Mucosa of descending colon (tissue), 3 donors: ENCODE measurements at places on chromosomes 4 and X. TPM values are rescaled to one million over a fixed set of nuclear protein-coding genes. Genes with fewer than 3 reads are reported as not detected.

PRDM8 gene
- total RNA-seq: 2.9 TPM

- no peak for DNase-seq
These were observed 106.4 kb upstream of the GRIA3 start for GRCh38 chrX:123077631-123078030.

- no peak for DNase-seq
These were observed 175.5 kb upstream of the CASK start for GRCh38 chrX:42098900-42099299.

SMIM31 gene
- total RNA-seq: 32.5 TPM

TTC29 gene
- not detected for total RNA-seq

GRCh38 chr4:30122711-30123110 is 597.5 kb upstream of the PCDH7 start:
- DNase-seq: no peak

DNA sequence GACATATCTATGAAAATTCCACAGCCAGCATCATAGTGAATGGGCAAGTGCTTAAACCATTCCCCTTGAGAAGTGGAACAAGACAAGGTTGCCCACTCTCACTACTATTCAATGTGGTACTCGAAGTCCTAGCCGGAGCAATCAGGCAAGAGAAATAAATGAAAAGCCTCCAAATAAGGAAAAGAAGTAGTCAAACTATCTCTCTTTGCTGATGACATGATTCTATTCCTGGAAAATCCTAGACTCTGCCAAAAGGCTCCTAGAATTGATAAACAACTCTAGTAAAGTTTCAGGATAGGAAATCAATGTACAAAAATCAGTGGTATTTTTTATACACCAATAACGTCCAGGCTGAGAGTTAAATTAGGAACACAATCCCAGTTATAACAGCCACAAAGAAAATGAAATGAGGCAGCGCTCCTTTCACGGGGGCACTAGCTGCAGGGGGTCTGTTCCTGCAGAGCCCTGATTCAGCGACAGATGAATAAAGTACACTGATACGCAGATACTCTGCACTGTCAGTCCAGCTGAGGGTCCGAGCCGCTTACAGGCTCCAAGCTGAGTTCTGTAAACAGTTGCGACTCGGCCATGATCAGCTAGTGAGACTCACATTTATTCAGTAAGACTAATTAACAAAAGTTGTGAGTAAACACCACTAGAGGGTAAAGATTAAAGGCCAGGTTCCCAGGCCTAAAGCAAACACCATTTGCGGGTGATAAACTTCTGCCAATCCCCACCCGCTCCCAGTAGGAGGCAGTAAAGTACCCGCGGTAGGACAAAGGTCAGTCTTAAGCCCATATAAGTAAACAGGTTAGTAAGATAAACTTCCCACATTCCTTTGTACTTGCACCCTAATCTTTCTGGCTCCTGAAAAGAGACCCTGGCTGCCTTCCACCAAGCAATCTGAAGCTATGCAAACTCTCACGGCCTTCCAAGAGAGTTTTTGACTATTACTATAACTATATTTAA is 290.6 kb upstream of the GRID2 start:
- peak; percentile 87 for DNase-seq

DNA sequence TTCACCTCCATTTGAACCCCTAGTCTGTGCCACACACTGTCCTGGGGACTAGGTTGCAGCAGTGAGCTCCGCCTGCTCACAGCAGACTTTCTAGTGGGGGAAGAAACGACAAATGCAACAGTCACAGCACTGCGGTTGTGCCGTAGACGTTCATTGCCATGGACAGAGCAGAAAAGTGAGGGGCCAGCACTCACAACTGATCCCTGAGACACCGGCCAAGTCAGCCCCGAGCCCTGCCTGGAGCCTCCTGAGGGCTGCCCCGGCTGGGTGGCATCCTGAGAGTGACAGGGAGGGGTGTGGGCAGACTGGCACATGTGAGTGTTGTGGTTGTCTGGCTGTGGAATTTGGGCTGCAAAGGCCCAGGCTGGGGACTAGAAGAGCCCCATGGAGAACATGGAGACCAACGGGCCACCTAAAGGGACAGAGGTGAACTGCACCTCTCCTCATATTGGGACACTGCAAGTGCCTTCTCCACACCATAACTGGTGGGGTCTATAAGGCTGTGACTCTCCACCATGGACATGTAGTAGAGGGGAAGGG is 4.6 kb downstream of the DUSP9 start:
- no peak for DNase-seq

DNA sequence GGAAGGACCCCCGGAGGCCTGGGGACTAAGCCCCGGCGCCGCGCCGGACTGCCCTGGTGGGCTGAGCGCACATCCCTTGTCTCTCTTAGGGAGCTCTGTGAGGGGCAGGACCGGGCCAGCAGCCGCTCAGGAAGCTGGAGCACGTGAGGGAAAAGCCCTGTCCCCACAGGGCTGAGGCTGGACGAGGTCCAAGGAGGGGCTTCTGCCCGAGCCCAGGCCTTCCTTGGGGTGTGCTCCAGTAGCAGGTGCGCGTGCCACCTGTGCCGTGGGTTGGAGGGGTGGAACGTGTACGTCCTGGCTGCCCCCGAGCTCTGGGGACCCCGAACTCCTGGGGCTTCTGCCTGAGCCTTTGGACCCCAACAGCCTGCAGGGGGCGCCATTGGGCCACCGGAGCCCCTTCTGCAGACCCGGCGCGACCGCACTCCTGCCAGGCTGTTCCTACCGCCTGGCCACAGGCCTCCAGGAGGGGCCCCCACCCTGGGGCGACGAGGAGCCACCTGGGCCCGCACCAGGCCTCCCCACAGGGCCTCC is 27.2 kb downstream of the TACC3 start:
- peak; percentile 78 for DNase-seq

GPC4 gene
- total RNA-seq: 12.7 TPM

DNA sequence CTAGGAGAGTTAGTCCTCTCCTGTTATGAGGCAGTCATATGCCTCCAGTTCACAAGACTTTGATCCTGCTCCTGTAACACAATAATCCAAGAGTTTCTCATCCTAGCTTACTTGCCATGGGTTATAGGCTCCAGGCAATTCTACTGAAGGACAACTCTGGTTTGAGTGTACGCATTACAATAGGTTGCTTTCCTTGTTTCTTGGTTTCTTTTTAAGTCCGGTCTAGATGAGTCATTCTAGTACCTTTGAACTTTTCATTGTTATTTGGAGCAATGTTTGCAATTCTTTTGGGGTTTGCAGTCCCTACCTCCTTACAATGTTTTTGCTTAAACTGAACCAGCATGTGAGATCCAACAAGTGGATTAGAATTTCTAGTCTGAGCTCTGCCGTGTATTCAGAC is 109.1 kb downstream of the ANAPC4 start:
- DNase-seq: no peak

H2BW2 gene
- not detected for total RNA-seq

TNMD gene
- total RNA-seq: 1.5 TPM

GRCh38 chrX:120486786-120487185 is 17.7 kb upstream of the LAMP2 start:
- DNase-seq: no peak
